ENCODE measurements at places on chromosomes 2 and 18. TPM values are rescaled to one million over a fixed set of nuclear protein-coding genes. Genes with fewer than 3 reads are reported as not detected.

DNA sequence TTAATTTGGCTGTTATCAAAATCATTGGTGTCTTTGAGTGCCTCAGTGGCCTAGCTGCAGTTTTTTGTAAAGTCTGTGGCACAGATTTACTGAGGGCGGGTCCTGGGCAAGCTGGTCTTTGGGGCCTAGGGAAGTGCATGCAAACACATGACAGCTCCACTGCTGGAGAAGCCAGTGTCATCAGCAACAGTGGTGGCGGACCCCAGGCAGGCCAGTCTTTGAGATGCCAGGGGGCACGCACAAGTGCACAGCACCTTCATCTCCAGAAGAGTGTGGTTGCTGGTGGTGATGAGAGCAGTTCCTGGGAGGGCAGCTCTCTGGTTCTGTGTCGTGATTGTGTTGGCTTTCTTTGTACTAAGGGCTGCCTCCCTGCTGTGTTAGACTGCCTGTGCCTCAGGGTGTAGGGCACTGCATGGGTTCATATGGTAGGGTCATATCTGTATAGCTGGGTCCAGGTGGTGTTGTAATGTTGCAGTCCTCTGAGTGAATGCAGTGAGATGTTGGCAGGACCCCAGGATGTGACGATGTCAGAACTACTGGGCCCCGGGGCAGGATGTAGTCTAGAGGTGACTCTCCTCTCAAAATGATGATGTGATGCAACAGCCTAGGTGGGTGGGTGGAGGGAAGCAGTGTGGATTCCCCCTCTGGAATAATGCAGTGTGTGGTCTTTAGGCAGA is 646.7 kb upstream of the CDH2 start:
- peak; percentile 25 for DNase-seq

GRCh38 chr18:55149994-55150393 is 190.7 kb upstream of the CCDC68 start:
- no peak for DNase-seq

- peak; percentile 90 for DNase-seq
Measured at GRCh38 chr18:56890632-56891031, 239.5 kb downstream of the WDR7 start.

DNA sequence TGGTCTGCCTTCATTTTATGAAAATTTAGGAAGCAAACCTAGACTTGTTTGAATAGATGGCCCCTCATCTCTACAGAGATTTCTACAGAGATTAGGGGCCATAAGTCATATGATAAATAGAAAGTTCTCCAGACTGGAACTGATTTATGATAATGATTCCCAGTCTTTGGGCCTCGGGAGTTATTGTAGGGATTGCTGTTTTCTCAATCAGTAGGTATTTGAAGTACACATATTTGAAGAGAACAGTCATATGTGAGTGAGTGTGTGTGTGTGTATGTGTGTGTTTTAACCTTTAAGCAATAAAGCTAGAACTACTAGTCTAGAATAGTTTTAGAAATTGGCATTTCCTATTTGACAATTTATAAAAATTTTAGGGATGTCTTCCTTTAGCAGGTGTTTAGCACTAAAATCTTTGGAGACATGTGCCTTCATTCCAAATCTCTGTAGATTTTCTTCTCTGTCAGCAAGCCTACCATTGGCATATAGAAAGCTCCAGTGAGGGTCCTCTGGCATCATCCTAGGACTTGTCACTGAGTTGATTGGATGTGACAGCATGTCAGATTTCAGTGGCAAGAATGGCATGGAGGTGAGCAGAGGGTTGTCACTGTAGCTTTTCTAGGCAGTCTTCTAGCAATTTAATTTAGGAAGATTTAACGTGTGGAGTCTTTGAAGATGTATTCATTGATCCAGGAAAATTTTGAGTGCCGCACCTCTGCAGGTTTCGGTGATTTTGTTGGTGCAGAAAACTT is 71.2 kb downstream of the MYO1B start:
- no peak for DNase-seq

DNA sequence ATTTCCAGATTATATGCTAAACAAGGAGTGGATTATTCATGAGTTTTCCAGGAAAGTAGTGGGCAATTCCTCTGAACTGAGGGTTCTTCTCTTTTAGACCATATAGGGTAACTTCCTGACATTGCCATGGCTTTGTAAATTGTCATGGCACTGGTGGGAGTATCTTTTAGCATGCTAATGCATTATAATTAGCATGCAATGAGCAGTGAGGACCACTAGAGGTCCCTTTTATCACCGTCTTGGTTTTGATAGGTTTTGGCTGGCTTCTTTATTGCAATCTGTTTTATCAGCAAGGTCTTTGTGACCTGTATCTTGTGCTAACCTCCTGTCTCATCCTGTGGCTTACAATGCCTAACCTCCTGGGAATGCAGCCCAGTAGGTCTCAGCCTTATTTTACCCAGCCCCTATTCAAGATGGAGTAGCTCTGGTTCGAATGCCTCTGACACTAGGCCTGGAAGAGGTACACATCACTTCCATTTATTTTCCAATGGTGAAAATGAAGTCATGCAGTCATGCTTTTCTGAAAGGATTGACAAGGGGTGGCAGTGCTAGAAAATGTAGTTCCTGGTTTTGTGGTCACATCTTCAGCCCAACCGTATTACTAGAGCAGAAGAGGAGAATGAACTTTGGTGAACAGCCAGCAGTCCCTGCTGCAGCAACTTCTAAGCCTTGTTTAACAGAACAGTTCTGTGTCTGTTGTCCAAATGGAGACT is 26.6 kb upstream of the ITGA4 start:
- peak; percentile 23 for DNase-seq

GRCh38 chr18:11888726-11889125 is 19.4 kb downstream of the MPPE1 start:
- DNase-seq: no peak

- DNase-seq: no peak
Measured at GRCh38 chr2:45192481-45192880, 183.2 kb upstream of the SIX2 start.

GRCh38 chr2:208607694-208608093 is 201.1 kb downstream of the PTH2R start:
- DNase-seq: no peak

GRCh38 chr18:3885209-3885792 is 435.3 kb downstream of the TGIF1 start:
- DNase-seq: peak; percentile 16

GRCh38 chr2:127448526-127448925 is 30.3 kb downstream of the PROC start:
- DNase-seq: no peak

- DNase-seq: no peak
Measured at GRCh38 chr18:4605212-4605611, 150.1 kb upstream of the DLGAP1 start.

DNA sequence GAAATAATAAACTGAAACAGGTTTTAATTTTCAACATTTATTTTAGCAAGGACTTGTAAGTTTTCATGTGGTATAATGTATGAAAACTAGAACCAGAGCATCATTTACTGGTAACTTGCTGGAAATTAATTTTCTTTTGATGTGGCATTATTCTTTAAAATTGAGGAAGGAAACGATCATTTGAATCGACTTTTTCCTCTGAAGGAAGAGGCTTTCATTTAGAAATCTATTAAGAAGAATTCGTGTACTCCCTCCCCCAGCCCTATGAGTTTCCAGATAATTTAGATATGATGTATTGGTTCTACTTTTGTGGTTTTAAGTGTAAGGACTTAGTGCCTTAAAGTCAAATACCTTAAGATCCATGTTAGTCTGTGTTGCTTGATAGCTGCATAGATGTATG is 2.5 kb downstream of the BABAM2 start:
- no peak for DNase-seq

GRCh38 chr2:114039677-114040076 is 149.8 kb downstream of the ACTR3 start:
- no peak for DNase-seq

- no peak for DNase-seq
Measured at GRCh38 chr2:107757223-107757622, 69.5 kb upstream of the RGPD4 start.

DNA sequence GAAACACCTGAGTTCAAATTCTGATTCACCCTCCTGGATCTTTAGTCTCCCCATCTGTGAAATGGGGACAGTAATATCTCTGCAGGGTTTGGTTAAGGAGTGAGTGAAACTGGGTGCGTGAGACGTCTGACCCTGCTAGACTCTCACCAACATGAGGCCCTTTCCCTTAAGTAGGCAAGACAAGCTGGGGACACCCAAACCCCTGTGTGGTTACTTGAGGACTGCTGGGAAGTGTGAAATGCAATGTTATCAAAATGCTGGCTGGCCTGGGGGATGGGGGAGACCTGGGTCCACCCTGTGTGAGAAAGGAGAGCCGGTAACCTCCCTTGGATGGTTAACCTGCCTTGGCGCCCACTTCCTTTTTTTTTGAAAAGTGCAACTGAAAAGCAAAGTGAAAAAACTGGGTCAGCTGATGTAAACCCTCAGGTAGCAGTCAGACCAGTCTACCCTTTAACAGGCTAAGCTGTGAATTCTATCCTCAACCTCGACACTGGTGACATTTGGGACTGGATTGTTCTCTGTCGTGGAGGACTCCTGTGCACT is 82.3 kb downstream of the INPP5D start:
- DNase-seq: no peak

GRCh38 chr2:202221873-202222272 is 16.5 kb downstream of the SUMO1 start:
- no peak for DNase-seq

DNA sequence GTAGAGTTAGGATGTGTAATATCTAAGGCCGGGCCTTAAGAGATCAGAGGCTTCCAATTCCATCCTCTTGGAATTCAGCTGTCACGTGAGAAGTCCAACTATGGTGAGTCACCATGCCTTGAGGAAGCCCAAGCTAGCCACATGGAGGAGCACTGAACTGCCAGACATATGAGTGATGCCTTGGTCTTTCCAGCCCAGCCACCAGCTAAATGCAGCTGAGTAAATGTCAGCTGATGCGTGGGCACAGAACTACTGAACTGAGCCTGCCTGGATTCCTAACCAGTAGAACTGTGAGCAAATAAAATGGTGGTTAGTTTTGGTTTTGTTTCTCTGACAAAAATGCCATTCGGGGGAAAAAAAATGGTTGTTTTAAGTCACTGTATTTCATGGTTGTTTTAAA is 153.7 kb upstream of the SERTAD2 start:
- peak; percentile 98 for DNase-seq

- DNase-seq: no peak
Measured at GRCh38 chr2:55073000-55073983, 23.0 kb upstream of the RTN4 start.

GRCh38 chr2:43127941-43128558 is 98.4 kb downstream of the ZFP36L2 start:
- no peak for DNase-seq

- no peak for DNase-seq
Measured at GRCh38 chr2:159905926-159906714, 108.1 kb upstream of the CD302 start.

DNA sequence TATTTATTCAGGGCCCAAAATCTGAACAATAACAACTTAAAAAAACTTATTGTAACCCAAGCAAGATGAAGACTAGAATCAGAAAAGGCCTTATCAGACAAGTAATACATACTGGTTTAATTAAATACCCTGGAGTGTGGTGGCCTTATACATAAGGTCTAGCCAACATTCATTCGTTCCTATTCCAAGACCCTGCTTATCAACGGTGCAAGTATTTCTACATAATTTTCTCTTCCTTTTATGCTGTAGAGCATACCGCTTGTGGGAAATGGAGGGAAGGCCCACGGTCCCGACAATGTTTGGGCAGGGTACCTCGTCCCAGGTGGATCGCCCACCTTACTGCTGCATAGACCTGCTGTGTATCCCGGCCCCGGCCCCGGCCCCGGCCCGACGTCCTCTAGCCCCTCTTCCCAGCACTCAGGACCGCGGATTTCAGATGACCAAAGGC is 708 bp downstream of the ZNF24 start:
- peak; percentile 7 for DNase-seq

- DNase-seq: no peak
Measured at GRCh38 chr2:16040271-16041010, 100.1 kb downstream of the MYCN start.

- DNase-seq: no peak
Measured at GRCh38 chr2:241952816-241953215, 83.3 kb downstream of the RTP5 start.

DNA sequence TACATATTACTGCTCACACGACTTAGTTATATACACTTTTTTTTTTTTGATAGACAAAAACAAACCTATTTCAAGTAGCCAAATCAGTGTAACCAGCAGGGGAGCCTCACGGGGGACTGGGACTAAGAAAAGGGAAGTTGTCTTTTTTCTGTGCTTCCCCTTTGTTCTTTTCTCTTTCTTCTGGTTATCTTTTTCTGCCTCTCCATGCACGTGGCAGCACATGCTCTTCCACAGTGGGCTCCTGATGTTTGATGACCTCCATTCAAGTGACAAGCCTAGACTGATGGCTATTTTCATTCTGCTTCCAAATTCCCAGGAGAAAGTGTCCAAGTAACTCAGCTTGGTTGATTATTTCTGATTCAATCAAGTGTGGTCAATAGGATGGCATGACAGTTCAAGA is 98.2 kb upstream of the STK39 start:
- no peak for DNase-seq

DNA sequence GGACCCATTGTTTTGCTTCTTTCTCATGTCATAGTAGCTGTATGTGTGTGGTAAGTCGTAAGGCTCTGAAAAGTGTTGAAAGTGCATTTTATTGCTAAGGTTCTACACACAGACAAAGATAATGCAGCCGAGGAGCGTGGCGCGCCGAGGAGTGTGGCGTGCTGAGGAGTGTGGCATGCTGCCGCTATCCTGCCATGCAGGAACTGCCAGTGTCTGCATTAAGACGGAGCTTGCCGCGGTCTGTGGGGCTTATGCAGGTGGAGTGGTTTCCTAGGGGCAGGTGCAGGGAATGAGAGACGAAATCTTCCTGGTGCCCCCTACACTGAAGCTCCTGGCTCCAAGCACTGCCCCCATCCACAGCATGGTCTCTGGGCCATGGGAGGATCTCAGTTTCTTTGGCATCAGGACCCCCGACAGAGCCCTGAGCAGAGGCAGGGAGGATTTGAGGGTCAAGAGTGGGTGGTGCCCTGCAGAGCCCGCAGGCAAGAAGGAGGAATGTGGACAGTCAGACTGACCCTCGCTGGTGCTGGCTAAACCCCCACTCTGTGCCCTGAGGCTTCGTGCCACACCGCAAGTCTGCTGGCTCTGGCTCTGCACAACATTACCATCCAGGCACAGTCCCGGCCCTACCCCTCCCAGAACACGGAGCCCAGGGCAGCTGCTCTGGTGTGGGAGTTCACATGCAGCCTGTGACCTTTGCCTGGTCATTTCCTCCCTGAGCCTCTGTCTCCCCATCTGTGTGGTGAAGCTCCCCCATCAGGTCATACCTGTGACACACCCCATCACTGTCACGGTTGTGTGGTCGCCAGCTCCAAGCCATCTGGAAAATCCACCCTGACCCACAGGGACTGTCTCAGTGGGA is 3.2 kb downstream of the SNED1 start:
- no peak for DNase-seq

- no peak for DNase-seq
Measured at GRCh38 chr2:226581661-226582060, 218.0 kb downstream of the IRS1 start.

- DNase-seq: peak; percentile 54
Measured at GRCh38 chr2:18630541-18630940, 41.2 kb upstream of the NT5C1B start.

The CYP27A1 gene
- total RNA-seq: not detected

The ANKRD53 gene
- 0.03 TPM for total RNA-seq

The MAB21L4 gene
- not detected for total RNA-seq

The ALKAL2 gene
- total RNA-seq: not detected

The RUFY4 gene
- total RNA-seq: not detected

The CACNB4 gene
- total RNA-seq: 0.29 TPM

The GBX2 gene
- 1.9 TPM for total RNA-seq

The SLC23A3 gene
- total RNA-seq: 0.76 TPM

The SERPINB4 gene
- total RNA-seq: not detected
